ENCODE measurements at places on chromosomes 12 and 14.

DNA sequence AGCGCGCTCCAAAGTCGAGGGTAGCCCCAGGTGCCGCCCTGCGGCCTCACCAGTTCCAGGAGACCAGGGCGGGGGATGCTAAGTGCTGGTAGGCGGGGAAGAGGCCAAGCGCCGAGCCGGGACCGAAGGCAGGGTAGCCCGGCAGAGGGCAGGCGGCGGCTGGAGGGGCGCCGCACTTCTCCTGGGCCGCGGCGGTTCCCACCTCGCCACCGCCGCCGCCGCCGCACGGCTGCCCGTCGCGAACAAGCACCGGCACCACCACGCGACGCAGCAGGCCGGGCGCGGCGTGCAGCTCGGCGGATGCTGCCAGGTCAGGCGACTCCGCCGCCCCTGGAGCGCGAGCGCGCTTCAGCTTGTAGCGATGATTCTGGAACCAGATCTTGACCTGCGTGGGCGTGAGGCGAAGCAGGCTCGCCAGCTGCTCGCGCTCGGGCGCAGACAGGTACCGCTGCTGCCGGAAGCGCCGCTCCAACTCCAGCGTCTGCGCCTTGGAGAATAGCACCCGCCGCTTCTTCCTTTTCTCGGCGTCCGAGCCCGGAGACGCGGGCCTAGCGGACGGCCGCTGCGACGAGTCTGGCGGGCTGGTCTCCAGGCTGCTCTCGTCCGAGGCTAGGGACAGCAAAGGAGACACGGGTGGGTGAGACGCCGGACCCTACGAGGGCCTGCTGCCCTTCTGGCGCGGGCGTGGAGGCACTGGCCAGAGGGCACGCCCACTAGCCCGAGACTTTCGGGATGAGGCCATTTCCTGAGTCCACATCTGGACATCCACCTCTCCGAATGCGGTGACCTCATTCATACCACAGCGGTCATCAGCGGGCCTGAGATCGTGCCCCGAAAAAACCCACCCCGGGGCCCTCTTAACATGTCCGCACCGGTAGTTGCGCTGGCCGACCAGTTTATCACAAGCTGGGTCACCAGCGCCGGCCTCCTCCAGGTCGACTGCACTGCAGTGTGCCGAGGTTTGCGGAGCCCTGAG lies 1.3 kb downstream of the NKX2-8 start:
- no peak for DNase-seq

DNA sequence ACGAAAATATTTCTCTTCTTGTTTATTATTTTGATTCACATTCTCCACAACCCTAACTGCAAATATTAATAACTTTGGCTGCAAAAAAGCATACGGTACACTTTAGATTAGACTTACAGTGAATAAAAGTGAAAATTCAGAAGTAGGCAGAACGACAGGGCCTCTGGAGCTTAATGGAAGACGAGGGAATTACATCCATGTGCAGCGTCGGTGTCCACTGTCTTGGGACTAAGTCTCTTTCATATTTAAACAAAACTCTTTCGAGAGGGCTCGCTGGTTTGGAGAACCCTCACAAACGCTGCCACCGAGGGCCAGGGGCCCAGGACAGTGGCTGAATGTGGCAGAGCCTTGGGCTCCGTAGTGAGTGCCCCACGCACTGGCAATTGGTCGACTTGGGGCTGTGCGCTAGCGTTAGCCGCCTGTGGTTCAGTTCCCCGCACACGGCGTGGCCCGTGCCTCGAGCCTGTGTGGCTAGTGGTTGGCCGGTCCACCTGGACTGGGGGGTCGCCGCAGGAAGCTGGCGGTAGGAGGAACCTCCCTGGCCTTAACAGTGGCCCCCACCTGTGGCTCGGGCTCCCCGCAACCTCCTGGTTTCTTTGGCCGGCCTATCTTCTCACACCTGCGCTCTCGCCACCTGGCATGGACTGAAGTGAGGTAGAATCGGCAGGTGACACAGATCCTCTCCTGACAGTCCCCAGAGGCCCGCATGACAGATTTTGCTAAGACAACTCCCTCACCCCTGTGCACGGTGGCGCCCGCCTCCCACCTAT lies 739 bp upstream of the PAX9 start:
- no peak for DNase-seq

DNA sequence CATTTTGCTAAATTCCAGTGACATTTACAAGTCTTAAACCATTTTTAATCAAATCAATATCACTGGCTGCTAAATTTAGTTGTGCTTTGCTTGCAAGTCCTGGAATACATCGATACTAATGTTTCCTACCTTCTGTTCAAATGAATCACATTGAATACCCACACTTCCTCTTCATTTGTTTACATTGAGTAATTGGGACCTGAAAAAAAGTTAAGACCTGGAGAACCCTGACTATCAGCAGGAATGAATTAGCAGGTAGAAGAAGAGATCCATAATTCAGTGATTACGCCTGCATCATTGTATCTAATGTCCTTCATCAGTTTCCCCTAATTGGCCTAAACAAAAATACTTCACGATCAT lies 369.3 kb downstream of the ETNK1 start:
- no peak for DNase-seq

DNA sequence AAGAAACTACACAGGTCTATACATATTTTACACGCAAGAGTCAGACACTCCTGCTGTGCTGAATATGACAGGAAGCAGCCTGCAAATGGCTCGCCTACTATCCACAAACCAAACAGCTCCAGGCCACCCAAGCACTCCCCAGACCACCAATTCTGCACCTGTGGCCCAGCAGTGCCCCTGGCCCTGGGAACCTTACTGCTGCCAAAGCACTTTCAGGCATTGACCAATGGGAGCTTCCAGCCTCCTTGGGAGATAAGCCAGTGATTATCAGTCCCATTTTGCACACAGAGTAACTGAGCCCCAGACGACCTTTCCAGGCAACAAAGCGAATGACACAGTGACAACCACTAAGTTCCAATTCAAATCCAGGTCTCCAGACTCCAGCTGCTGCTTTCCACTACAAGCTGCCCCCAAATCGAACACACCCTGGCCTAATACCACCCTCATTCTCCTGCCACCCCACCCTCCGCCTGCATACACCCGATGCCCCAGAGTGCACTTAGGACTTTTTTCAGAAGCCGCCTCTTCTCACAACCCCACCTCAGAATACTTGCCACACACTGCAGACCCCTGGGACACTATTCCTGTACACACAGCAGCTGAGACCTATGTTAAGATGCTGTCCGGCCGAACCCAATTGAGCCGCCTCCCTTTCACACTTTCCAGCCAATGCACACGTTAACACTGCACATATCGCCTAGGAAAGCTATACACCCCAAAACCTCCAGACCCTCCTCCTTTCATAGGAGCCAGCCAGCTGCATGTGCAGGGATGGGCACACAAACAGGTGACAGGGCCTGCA lies 126.1 kb upstream of the PRMT8 start:
- no peak for DNase-seq

- no peak for DNase-seq
These were observed 24.7 kb upstream of the MARK3 start for GRCh38 chr14:103360548-103360947.

DNA sequence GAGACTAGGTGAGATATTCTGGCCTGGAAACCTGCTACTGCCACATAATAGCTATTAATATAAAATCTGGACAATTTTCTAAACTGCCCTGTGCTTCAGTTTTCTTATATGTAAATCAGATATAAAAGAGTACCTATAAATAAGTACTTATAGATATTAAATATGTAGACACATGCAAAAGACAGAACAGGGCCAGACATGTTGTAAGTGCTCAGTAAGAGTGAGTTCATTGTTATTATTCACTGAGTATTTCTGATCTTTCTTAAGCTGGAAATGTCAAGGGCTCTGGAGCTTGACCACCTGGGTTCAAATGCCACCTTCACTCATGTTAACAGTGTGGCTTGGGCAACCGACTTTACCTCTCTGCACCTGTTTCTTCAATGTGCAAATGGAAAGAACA lies 179.8 kb downstream of the GALC start:
- no peak for DNase-seq

DNA sequence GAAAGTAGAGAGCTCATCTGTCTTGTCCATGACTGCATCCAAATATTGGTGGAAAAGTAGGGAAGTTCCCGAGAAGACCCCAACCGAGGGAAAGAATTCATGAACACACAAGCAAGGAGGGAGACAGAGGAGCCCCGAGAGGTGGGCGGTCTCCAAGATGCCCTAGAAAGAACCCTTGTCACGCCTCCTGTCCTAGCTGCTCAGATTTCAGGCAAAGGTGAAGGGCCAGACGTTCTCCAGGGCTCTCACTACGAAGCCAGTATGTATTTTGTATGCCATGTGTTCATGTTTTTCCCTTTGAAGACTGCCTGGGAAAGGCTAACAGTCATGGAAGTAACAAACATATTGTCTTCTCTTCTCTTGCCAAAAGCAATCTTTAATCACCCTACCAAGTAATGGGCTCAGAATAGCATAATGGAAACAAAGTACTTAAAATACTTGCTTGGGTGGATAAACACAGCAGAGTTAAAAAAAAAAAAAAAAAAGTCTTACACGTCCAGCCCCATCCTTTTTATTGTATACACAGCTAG lies 99.2 kb upstream of the TBX3 start:
- no peak for DNase-seq

- DNase-seq: peak; percentile 79
These were observed 27.6 kb upstream of the RPLP0 start for GRCh38 chr12:120228291-120229070.

DNA sequence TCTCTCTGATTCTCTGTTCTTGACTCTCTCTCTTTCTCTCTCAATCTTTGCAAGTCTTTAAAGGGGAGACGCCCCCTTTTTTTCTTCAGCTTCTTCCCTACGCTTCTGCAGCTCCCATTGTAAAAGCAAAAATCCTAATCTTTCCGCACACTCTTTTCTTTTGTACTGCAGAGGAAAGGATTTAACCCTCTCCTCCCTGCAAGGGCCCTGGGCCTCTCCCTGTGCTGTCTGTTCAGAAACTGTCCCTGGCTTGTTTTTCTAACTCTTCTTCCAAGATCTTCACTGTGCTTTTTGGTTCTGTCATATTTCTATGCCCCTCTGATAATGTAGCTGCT lies 10.9 kb upstream of the SALL2 start:
- no peak for DNase-seq

GRCh38 chr12:80184926-80185325 lies 85.6 kb downstream of the OTOGL start:
- no peak for DNase-seq

- DNase-seq: no peak
These were observed 12.0 kb downstream of the ADSS1 start for GRCh38 chr14:104735830-104736642.

DNA sequence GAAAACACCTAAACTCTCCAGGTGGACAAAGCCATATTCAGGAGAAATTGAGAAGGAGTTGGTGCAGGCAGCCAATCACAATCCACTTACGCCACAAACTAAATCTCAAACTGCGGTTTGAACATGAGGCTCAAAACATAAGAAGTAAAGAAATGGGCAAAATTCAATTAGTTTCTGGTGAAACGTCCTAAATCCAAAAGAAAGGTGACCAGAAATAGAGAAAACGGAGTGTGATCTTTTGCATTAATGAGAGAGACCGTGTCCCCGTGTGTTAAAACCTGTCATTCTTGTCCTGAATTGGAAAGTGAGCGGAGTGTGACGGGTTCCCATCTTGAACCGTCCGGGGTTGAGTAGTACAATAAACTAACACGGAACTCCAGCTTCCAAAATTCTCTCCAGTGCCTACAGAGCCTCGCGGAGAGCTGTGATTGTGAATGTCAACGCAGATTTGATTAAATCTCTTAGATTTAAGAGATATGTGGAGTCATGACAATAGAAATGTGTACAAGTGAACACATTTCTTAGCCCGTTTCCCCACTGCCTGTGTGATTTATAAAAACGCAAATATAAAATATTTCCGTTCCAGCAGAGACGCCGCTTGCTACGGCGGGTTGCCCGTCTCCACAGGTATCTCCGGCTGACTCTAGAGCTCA lies 595 bp upstream of the METAP2 start:
- DNase-seq: no peak

DNA sequence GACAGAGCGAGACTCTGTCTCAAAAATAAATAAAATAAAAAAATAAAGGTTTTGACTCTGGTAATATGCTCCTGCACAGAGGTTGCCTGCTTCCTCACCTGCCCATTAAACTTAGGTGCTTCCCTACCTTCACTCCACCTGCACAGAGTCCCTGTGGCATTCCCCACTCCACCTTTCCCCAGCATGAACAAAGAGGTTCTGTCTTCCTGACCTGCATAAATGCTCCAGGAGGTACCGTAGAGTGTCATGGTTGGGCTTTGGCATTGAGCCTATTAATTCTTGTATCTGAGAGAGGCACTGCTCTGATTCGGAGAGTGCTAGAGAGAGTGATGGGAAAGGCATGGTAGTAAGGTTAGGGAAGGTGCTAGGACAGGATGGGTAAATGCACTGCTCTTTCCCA lies 6.3 kb downstream of the ARHGAP9 start:
- DNase-seq: no peak

All from AML-193 (cell line).